ENCODE measurements at places on chromosomes 7 and 10.

DNA sequence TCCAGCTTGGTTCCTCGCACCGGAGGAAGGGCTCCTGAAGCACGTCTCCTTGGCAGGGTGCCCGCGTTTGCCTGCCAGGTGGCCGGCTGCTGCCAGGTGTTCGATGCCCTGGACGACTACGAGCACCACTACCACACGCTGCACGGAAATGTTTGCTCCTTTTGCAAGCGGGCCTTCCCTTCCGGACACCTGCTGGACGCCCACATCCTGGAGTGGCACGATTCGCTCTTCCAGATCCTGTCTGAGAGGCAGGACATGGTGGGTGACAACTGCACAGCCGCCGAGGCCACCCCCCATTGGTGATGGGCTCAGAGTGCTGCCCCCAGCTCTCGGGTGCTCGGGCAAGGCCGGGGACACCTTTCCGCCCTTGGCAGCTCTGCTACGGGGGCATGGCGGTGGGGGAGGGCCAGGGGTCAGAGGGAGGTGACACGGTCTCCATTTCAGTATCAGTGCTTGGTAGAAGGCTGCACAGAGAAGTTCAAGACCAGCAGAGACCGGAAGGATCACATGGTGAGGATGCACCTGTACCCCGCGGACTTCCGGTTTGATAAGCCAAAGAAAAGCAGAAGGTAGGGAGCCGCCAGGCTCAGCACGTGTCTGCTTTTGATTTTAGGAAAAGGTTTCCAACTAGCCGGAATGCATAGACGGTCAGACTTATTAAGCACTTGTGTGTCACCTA lies 1.1 kb downstream of the ZNF511 start:
- no peak for DNase-seq

DNA sequence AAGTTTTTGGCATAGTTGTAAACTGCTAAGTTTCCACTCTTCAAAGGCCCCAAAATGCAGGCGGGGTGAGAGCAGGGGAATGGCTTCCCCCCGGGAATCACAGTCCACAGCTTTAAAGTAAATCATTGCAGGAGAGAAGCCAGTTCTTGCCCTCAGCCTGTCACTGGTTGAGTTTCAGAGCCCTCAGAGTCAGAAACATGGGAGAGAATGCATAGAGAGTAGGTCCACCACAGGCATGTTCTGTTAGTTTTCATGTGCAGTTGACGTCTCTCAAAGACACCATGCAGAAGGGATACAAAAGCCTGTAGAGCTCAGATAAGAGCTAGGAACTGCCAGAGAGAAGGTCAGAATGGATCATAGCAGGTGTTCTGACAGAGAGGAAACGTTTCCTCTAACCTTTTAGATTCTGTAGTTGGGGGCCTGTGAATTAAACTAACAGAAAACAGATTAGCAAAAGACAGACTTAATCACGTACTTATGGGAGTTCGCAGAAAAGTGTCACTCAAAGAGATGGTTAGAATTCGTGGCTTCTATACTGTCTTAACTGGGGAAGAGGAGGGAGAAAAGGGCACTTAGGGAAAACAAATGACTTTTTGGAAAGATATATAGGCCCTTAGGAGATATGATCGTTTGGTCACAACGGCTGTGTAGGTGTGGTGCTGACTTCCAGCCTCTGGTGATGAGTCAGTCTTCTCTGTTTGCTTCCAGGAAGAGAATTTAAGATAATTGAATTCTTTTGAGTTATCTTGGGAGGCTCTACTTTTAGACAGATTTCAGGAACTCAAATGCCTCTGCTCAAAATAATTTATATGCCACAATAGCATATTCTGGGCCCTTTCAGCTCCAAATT lies 48.0 kb upstream of the MSRB2 start:
- DNase-seq, result no peak

- DNase-seq, result no peak
Observed at GRCh38 chr10:43703286-43703685, 54.6 kb upstream of the ZNF32 start.

DNA sequence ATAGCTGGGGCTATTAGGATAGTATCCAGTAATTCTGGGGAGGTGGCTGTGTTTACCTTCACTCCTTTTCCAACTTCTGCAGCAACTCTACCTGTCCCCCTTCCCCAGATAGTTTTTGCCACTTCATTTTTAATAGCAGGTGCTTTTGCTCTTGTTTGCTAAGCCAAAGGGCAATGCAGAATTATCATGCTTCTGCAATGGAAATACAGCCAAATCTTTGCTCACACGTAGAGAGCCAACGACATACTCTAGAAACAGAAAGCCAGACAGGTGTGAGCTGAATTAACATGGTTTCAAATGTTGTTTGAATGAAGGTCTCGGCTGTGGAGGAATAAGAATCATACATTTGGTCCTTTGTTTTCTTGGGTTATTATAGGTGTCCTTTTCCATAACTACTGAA lies 14.4 kb downstream of the PLEKHS1 start:
- DNase-seq, result no peak
